ENCODE measurements at places on chromosomes 3 and 15. TPM values are rescaled to one million over a fixed set of nuclear protein-coding genes. Genes with fewer than 3 reads are reported as not detected.

Gene GOLGA8S
- not detected for total RNA-seq

Gene LRIG1
- total RNA-seq, result 67.2 TPM

Gene SCN11A
- total RNA-seq, result 1.9 TPM

Gene STAB1
- total RNA-seq, result 42.6 TPM

Gene TMEM158
- 1.7 TPM for total RNA-seq

Gene GABRR3
- total RNA-seq, result not detected

Gene THAP10
- not detected for total RNA-seq

Gene ADPRH
- 2.4 TPM for total RNA-seq

Gene RPL32
- 373 TPM for total RNA-seq

Gene ADAMTS7
- 0.95 TPM for total RNA-seq

Gene PGBD4
- 1.5 TPM for total RNA-seq

Gene NAALADL2
- 22.7 TPM for total RNA-seq

Gene IGSF10
- total RNA-seq, result 5.8 TPM

Gene COPS2
- total RNA-seq, result 15.0 TPM

Gene LYSMD4
- 15.3 TPM for total RNA-seq

Gene TP63
- total RNA-seq, result not detected

Gene GOLGA6L6
- total RNA-seq, result not detected

Gene WDR6
- 132 TPM for total RNA-seq

Gene MBD4
- total RNA-seq, result 28.6 TPM

Gene TERC
- 225 TPM for total RNA-seq

Gene FBXO45
- total RNA-seq, result 8.6 TPM

Gene CCDC33
- not detected for total RNA-seq

Gene GOLGA6B
- not detected for total RNA-seq

Gene C3orf85
- total RNA-seq, result 1.5 TPM
